ENCODE measurements at places on chromosomes 5 and 9.

- DNase-seq = no peak
Observed at GRCh38 chr5:2697041-2697440, 54.4 kb downstream of the IRX2 start.

GRCh38 chr5:142385194-142385593, 60.4 kb upstream of the SPRY4 start:
- no peak for DNase-seq

DNA sequence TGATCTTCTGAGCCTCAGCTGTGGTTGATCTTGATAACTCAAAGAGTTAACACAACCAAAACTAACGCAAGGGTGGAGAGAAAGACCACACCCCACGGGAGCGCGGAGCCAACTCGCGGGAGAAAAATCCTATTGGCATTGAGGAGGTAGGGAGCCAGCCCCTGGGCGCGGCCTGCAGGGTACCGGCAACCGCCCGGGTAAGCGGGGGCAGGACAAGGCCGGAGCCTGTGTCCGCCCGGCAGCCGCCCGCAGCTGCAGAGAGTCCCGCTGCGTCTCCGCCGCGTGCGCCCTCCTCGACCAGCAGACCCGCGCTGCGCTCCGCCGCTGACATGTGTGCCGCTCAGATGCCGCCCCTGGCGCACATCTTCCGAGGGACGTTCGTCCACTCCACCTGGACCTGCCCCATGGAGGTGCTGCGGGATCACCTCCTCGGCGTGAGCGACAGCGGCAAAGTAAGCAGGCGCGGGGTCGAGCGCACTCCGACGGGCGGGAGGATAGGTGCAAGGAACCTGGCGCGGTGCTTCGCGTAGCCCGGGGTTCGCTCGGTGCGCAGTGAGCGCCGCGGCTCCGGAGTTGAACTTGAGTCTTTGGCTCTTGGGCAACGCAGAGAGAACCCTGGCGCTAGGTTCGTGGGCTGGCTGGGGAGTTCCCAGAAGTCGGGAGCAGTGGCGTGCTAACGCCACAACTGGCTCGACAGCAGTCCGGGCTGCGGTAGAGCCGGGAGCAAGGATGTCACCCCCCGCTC, at the start of gene GDA:
Gene GDA, plus strand, starts transcription at position 210 of the 745 bp plus-strand sequence. Its CDS starts 120 bp downstream, at position 330.
- no peak for DNase-seq

- DNase-seq = no peak
Observed at GRCh38 chr5:88663793-88664216, 219.2 kb downstream of the MEF2C start.

DNA sequence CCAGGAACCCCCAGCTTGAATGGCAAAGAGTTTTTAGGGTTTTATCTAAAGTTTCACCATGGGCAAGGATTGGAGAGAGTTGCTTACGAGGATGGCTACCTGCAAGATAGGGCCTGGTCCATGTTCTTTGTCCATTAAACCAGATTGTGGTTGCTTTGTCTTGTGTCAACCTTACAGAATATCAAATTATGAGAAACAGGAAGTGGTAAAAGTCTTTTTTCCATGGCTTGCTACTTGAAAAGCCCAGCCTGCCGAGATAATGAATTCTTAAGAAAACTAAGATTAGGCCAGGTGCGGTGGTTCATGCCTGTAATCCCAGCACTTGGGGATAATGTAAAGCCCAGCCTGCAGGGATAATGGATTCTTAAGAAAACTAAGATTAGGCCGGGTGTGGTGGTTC, 24.4 kb downstream of the ZNF474 start:
- DNase-seq = no peak

All from GM13976 (cell line).